Stimulated activated CD4-positive, alpha-beta T cell treated with anti-CD3 and anti-CD28 coated beads, Interleukin-12 subunit alpha, Interleukin-12 subunit beta, amount 100 ng/mL, for 24 hours (primary cell): ENCODE measurements at places on chromosomes 2 and 18.

GRCh38 chr2:239114119-239114581, 266.3 kb downstream of the TWIST2 start:
- DNase-seq, result no peak

- no peak for DNase-seq
These were observed 525.5 kb downstream of the IRS1 start for GRCh38 chr2:226274143-226274542.

GRCh38 chr2:105324101-105324500, 5.4 kb downstream of the TGFBRAP1 start:
- no peak for DNase-seq

DNA sequence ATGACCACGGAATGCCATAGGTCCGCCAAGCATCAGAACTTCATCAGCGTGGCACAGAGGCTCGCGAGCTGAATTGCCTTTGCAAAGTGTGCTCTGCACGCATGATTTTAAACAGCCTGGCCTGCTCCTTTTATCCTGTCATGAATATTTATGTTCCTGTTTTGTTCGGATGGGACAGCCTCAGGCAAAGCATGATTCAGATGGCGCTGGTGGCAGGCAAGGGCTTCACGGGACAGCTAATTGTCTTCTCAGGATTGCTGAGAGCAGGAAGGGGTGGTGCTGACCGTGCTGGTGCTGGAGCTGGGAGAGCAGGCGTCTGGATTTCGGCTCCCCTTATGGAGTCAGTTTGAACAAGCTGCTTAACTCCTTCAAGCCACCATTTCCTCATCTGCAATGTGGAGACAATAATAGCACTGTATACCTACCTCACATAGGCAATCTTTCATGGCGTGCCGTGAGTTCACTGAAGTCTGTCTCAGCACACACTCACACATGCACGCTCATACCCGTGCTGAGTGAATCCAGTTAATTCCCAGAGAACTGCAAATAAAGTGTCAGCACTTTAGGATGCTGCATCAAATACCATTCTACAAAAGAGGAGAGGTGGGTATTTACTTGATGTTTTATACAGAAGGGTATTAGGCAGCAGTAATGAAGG, 79.7 kb upstream of the APCDD1 start:
- DNase-seq, result no peak

GRCh38 chr2:128558895-128559532, 240.3 kb upstream of the HS6ST1 start:
- no peak for DNase-seq
